CD4-positive, CD25-positive, alpha-beta regulatory T cell (primary cell): ENCODE measurements at places on chromosomes 4 and X. TPM values are rescaled to one million over a fixed set of nuclear protein-coding genes. Genes with fewer than 3 reads are reported as not detected.

PNCK gene
- not detected for polyA plus RNA-seq

ARR3 gene
- polyA plus RNA-seq = not detected

SLC34A2 gene
- polyA plus RNA-seq = not detected

GPR34 gene
- polyA plus RNA-seq = 0.17 TPM

MAGEB10 gene
- polyA plus RNA-seq = not detected
